ENCODE measurements at places on chromosomes 5 and 9.

DNA sequence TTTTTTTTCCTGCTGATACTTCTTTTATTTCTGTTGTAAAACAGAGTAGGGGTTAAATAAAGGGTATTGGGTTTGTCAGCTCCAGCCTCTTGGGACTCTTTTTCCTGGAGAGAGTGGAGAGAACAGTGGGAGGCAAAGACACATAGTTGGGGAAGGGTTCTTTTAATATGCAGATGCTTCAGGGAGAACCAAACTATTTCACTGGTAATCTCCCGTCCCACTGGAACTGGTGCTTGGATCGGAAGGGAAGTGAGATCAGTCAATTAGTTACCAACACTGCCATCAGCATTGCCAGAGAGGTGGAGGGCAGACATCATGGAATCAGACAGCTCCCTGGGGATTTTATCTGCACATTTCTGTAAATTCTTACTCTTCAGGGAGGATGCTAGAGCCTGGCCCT lies 47.6 kb upstream of the ELOVL7 start:
- DNase-seq: no peak

GRCh38 chr9:69027355-69028097 lies 8.0 kb upstream of the FXN start:
- DNase-seq: peak; percentile 58

- peak; percentile 59 for DNase-seq
These were observed 92.5 kb downstream of the SIL1 start for GRCh38 chr5:139105621-139106071.

DNA sequence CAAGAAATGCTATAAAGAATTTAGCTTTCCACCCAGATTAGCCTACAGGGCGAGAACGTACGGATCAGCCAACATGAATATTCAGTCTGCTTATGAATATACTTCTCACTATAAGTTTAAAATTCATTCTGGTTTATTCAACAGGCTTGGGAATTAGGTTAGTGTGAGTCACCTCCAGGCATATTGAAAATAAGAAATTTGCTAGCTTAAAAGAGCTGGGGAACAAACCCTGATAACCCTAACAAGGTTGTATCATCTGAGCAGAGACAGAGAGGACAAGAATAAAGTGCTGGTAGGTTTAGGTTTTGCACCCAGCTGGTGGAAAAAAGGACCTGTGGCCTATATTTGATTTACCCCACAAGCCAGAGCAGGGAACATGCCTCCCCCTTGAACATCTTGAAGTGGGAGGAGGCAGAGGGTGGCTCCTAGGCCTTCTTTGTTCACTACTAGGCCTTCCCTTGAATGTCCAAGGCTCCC lies 12.3 kb downstream of the FNBP1 start:
- no peak for DNase-seq

GRCh38 chr5:177313561-177314259 lies 2.0 kb upstream of the MXD3 start:
- no peak for DNase-seq

GRCh38 chr5:101995585-101995984 lies 300.5 kb downstream of the SLCO4C1 start:
- DNase-seq: no peak

- DNase-seq: no peak
These were observed 1.5 kb upstream of the TTC39B start for GRCh38 chr9:15308511-15308910.

DNA sequence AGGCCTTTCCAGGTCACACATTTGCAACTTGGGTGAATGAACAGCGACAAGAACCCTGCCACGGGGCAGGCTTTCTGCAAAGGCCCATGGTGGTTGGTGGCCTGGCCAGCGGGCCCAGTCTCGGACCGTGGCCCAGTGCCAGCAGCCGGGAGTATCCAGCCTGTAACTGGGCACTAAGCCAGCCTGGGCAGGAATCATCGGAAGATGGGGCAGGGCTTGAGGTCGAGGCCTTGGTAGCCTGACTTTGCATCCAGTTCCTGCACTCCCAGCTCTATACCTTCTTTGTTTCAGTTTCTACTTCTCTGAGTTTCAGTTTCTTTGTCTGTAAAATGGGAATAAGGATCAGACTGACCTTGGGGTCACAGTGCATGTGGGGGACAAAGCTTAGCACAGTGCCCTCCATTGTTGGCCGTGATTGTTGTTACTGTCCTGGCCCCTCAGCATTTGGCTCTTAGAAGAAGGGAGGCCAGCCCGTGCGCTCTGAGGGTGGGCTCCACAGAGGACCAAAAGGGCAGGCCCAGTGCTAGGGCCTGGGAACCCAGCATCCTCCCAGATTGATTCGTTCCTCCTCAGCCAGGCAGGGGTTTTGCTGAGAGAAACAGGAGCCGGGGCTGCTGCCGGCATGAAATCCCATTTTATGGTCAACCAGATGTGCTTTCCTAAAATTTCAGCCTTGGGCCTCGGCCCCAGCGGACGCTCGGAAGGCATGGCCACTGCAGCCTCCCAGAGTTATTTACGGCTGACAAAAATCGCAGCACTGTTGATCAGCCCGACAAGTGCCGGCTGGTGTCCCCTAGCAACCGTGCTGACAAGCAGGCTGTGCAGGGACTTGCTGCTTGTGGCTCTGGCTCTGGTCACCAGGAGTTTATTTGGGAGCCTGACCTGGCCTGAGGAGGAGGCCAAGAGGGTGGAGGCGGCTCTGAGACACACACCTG lies 43.6 kb downstream of the JADE2 start:
- DNase-seq: no peak

GRCh38 chr5:170960567-170960966 lies 98.7 kb downstream of the RANBP17 start:
- DNase-seq: no peak

- no peak for DNase-seq
These were observed 7.4 kb upstream of the ADGRD2 start for GRCh38 chr9:124442826-124443225.

DNA sequence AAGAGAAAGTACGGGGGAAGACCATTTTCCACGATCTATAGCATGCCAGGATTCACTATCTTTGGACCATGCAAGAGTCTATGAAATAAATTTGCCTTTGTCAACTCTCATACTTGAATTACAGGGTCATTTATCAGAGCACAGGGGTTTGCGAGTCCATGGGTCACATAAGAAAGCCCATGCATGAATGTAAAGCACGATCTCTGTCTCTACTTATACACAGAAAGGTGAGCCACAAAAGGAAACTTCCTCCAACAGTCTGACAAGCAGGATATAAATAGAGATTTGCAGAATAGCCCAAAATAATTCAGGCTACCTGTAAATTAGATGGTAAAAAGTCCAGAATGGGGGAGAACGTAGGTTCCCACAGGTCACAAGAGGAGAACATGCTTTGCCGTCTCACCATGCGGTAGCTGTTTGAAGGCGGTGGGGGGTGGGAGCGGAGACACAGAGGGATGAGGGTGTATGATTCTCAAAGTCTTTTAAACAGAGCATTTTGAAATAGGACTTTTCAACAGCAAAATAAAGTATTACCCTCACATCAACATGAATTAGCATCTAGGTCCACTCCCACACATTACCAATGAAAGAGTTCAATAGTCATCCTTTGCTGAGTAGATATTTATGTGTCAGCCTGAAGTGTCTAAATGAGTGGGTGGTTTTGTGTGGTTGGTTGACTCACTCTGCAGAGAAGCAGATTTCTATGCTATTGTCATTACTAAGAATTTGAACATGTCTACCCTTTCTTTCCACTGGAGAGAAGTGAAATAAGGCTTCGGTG lies 279.7 kb downstream of the EBF1 start:
- DNase-seq: no peak

DNA sequence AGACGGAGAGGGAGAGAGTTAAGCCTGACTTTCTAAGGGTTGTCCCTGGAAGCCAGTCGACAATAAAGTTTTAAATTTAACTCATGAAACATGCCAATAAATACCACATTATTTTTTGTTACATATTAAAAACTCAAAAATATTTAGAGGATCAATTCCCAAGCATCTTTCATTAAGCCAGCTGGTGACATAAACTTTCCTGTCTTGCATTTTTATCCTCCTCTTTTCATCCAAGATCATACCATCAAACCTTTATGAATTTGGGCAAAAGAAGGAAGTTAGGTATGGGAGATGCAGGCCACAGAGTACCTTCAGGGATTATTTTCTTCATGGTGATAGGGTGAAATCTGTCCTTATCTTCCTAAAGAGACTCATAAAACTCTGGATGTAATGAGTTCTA lies 178.3 kb upstream of the FBXL17 start:
- DNase-seq: no peak

- DNase-seq: no peak
These were observed 39.4 kb downstream of the RUSC2 start for GRCh38 chr9:35529161-35529823.

DNA sequence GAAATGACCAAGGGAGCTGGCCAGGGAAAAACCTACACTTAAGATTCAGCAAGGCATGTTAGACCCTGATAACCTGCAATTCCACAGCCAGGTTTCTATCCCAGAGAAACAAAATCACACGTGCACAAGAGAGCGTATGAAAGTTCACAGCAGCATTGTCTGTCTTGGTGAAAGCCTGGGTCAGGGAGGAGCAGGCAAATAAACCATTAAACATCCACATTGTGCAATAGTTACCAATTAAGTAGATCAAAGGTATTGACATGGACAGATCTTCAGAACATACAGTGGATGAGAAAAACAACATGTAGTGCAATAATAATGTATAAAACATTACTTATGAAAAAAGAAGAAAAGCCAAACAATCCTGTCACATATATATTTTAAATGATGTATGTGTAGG lies 15.9 kb upstream of the GPX3 start:
- no peak for DNase-seq

DNA sequence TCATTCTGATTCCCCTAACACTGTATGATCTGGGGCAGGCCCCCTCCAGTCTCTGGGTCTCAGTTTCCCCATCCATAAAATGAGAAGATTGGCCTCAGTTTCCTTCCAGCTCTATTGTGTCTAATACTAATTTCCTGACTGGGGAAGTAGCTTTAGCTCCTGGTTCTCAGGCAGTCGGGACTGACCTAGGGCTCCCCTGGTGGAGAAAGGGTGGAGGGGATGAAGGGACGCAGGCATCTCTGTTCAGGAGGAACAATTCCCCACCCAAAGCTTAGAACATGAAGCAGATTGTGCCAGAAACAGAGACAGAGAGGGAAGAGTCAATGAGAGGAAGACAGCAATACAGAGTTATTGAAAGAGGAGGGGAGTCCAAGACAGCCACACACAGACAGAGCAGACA lies 14.2 kb upstream of the PTGS1 start:
- no peak for DNase-seq

GRCh38 chr5:95760273-95761191 lies 29.4 kb downstream of the RHOBTB3 start:
- no peak for DNase-seq

DNA sequence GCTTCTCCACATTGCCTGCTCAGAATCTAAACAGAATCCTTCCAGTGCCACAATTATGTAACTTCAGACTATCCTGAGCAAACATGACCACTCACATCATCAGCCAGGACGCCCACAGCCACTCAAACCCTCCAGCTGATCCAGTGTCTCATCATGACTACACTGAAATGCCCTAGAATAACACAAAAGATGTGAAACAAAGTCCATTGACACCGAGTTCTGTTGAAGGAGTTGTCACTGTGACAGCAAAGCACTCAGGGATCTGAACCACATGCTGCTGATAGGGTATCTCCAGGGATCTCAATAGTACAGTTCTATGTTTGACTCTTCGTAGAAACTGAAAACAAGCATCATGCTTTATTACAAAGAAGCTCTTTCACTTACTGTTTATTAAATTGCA lies 150.2 kb downstream of the GABBR2 start:
- no peak for DNase-seq

GRCh38 chr5:139669662-139670368 lies 21.7 kb downstream of the CXXC5 start:
- no peak for DNase-seq

DNA sequence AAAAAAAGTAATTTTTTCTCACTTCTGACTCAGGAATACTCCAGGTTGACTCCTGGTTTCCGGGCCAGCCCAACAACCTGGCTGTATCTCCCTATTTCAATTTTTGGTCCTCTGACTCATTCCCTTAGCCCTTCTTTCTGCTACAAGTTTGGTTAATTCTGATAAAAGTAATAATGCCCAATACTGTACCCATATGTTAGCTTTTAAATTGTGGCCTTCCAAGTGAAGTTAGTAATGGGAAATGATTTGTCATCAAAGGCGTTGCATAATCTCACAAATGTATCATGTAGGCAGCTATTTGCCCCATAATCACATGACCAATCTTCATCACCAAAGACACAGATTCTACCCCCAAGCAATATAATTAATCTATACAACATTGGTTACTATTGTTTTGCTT lies 31.1 kb upstream of the BNC2 start:
- no peak for DNase-seq

GRCh38 chr9:126152622-126153362 lies 173.8 kb upstream of the MVB12B start:
- no peak for DNase-seq

- no peak for DNase-seq
These were observed 59.9 kb upstream of the ZNF354A start for GRCh38 chr5:178790371-178790770.

DNA sequence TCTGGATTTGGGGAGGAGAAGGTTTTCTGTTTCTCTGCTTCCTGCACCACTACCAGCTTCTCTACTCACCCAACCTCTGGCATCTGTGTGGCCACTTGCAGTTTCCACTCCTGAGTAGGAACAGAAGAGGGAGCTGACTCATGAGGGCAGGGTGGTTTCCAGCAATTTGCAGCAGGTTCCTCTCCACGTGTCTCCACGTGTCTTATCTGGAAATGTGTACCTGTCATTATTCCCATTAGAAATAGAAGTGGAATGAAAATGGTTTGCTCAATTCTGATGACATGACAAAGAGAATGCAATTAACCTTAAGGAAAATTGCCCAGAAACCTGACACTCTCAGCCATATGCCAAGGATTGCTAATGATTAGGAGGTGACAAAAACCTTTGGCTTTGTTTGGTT lies 33.0 kb downstream of the EGFLAM start:
- no peak for DNase-seq

DNA sequence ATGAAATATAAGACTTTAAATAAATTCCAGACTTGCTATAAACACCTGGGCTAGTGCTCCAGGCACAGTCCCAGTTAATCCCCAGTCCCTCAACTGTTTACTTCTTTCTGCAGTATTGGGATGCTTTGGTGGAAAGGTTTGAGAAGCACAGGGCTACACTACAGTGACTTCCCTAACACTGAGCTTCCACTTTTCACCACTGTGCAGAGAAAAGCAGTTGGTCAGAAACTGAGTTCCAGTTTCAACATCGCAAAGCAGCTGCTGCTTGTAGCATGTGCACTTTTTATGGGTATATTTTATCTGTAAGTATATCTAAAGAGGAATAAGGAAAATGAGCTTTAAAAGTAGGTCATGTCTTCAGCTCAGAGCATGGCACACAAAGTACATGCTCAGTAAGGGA lies 339.7 kb downstream of the NTRK2 start:
- no peak for DNase-seq
